ENCODE measurements at places on chromosomes 2 and 18.

- no peak for DNase-seq
These were observed 193.8 kb downstream of the SEPTIN10 start for GRCh38 chr2:109419960-109420370.

DNA sequence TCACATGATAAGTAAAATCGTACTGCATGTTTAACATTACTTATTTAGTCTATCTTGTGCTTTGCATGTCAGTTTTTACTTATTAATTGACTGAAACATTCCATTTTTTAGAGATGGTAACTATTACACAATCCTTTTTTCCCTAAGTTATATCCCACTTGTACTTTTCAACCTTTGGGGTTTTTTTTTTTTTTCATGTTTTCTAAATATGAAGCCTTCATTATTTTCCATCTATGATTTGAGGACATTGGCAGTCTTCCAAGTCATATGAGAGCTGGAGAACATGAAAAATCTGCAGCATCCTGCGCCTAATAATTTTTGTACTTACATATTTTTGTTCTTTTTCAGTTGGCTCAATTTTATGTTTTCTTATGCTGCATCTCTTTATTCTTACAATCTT is 113.9 kb downstream of the MYO1B start:
- no peak for DNase-seq

- DNase-seq: no peak
These were observed 162.3 kb upstream of the TRIB2 start for GRCh38 chr2:12554224-12555011.

DNA sequence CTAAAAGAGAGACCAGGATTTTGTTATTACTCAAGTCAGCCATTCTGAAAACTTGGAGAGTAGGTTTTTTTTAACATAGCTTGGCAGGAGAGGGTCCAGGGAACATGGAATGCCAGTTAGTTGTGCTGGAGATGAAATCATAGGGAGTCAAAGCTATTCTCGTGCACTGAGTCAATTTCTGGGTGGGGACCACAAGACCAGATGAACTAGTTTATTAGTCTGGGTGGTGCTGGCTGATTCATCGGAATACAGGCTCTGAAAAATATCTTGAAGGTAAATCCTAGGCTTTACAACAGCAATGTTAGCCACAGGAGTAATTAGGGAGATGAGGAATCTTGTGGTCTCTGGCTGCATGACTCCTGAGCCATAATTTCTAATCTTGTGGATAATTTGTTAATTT is 921.4 kb downstream of the TRIB2 start:
- no peak for DNase-seq

DNA sequence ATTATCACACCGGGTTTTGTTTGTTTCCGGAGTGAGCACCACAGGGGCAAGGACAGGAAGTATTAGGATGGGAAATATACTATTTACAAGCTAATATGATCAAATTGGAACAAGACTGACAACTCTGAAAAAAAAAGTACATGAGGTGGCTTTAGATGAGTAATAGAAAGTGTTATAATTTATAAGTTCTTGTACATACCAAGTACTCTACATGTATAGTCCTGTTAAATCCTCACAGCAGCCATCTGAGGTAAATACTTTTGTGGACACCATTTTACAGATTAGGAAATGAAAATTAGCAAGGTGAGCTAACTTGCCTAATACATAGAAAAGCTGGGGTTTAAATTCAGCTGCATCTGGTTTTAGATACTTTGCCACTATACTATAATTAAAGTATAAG is 11.2 kb downstream of the FAP start:
- no peak for DNase-seq

- DNase-seq: peak; percentile 61
These were observed 88.4 kb downstream of the PMAIP1 start for GRCh38 chr18:59988098-59988706.

DNA sequence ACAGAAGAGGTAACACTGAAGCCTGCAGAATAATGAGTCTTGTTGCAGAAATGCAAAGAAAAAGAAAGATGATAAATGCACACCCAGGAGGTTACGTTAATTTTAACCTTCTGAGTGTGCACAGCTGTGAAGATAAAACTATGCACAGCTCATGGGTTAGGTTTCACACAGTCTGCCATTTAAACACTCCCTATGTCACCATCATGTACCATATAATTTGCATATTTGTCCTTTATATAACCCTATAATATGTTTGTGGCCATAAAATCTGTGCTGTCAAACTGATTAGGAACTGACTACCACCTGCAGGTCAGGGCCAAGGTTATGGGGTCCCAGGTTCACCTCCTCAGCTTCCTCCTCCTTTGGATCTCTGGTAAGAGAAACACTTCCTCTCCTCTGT is 205.5 kb downstream of the RPIA start:
- DNase-seq: no peak

DNA sequence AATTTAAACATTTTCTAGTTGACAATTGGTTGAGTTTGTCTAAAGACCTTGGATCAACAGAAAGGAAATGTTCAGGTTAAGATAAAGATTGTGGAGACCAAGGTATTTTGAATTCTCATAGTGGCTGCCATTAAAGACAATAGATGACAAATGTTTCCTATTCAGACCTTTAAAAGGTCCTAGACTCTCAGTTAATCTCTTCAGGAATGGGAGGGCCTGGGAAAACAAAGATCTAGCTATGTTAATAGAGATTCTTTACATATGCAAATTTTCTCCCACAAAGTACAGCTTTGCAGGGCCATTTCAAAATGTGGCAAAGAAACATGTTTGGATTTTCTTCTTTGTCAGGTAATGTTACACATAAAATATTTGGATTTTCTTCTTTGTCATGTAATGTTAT is 403.9 kb downstream of the SPAG16 start:
- DNase-seq: no peak

GRCh38 chr2:11729362-11730212 is 16.8 kb upstream of the LPIN1 start:
- no peak for DNase-seq

- no peak for DNase-seq
These were observed 63.5 kb downstream of the CRACDL start for GRCh38 chr2:98872526-98872925.

DNA sequence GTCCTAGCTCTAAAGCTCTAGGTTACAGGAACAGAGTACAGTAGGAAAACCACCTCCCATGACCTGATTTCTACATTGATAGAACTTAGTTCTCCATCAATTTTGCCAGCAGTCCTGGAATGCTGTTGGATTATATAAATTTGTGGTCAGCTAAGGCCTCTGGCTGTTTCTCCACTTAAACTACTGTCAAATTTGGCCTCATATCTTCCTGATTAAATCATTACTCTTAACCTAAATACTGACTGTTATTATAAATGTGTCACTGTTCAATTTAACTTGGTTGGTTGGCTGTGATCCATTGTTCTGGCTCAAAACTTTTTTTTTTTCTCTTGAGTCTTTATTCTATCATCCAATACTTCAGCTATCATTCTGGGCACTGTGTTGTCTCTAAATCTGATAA is 71.2 kb downstream of the TGFA start:
- DNase-seq: no peak

DNA sequence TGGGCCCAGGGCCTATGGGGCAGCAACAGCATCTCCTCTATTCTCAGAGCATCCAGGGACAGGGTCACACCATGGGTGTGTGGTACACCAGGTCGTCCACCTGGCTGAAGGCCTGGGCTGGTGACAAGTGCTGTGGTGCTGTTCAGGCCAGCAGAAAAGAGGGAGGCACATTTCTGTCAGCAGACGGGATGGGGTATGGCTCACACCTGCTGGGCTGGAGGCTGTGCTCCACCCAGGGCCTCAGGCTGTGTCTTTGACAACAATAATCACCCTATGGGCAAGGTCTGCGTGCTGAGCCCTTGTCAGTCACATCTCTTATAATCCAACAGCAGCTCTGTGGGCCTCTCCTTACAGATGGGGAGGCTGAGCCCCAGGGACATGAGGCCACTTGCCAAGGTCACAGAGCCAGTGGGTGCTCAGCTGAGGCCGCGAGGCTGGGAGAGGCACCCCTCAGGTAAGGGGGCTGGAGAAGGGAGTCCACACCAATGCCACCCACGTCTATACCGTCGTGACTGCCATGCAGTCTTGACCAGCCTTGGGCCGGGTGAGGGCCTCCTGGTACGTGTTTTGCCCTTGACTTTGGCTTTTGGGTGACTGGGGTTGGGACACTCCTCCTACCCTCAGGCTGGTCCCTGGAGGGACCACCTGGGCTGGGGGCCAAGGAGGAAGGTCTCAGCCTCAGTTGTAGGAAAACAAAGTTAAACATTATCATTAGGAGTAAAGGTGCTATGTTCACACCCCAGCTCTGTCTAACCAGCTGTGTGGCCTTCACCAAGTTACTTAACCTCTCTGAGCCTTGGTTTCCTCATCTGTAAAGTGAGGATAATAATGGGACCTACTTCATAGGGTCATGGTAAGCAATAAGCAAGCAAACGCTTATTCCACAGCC is 5.6 kb upstream of the HS6ST1 start:
- no peak for DNase-seq

GRCh38 chr2:120654381-120655134 is 81.1 kb upstream of the GLI2 start:
- DNase-seq: no peak

- no peak for DNase-seq
These were observed 141.2 kb upstream of the ST6GAL2 start for GRCh38 chr2:107027205-107027604.

- DNase-seq: no peak
These were observed 235.8 kb upstream of the RAB12 start for GRCh38 chr18:8373486-8373885.

- DNase-seq: no peak
These were observed 560 bp upstream of the SKA1 start for GRCh38 chr18:50374220-50374752.

DNA sequence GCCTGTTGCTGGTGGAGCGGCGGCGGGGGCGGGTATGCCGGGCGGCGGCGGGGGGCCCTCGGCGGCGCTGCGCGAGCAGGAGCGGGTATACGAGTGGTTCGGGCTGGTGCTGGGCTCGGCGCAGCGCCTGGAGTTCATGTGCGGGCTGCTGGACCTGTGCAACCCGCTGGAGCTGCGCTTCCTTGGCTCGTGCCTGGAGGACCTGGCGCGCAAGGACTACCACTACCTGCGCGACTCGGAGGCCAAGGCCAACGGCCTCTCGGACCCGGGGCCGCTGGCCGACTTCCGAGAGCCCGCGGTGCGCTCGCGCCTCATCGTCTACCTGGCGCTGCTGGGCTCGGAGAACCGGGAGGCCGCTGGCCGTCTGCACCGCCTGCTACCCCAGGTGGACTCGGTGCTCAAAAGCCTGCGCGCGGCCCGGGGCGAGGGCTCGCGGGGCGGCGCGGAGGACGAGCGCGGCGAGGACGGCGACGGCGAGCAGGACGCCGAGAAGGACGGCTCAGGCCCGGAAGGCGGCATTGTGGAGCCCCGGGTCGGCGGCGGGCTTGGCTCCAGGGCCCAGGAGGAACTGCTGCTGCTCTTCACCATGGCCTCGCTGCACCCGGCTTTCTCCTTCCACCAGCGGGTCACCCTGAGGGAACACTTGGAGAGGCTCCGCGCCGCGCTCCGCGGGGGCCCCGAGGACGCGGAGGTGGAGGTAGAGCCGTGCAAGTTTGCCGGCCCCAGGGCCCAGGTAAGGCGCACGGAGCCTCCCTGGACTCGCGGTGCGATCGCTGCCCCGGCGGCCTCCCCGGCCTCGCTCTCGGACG is 1.0 kb downstream of the ZCCHC2 start:
- DNase-seq: peak; percentile 48

DNA sequence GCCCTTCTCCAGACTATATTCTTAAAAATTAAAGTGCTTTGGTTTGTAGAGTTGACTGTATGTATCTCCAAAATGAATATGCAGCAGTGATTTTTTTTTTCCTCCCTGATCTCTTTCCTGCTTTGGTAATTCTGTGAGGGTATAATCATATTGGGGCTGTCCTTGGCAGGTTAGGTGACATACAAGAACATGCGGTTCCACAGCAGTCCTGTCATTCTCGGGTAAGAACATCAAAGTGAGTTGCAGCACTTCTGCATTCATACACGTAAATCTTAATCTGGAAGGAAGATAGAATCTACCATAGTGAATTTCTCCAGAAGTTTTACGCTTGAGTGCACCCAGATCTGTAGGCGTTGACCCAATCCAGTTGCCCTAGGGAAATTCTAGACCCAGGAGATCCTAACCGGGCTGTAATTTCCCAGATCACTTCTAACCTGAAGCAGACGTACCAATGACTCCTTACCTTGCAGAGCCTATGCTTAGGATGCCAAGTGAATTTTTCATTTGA is 109.4 kb downstream of the PRPF40A start:
- DNase-seq: no peak

DNA sequence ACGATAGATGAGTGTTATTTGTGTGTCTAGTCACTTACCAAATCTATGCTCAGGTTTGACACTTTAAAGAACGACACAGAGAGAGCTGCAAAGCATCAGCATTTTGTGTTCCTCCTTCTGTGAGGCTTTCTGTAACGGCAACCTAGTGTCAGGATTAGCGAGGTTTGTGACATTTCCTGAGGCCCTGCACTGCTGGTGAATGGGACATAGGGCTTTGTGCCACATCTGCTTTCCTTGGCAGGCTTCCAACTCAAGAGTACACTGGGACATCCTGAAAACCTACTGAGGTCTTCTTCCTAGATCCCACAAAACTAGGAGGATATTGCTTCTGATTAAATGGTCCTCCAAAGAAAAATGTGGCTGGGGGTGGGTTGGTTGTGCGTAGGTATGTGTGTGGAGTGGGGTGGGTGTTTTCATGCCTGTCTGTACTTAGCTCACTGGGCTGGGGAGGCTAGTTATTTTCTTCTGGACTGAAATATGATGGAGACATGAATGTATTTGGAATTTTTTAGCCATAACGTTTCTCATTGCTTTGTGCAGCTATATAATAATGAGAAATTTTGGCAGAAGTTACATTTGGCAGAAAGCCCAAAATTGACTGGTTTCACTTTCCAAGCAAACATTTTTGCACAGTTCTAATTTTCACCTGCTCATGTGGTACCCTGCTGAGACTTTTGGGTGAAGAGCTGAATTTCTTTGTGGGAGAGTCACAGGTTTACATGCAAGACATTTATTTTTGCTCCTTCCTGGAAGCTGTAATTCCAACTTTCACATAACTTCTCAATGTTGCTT is 308.4 kb downstream of the XIRP2 start:
- peak; percentile 20 for DNase-seq

- peak; percentile 82 for DNase-seq
These were observed 484 bp upstream of the DARS1 start for GRCh38 chr2:135985826-135986393.

GRCh38 chr2:164960159-164960558 is 4.8 kb upstream of the SLC38A11 start:
- DNase-seq: no peak

GRCh38 chr18:49656073-49656692 is 94.3 kb downstream of the LIPG start:
- DNase-seq: no peak

All from hematopoietic multipotent progenitor cell treated with erythropoietin and hydrocortisone succinate and interleukin-3 and kit ligand, for 8 days (in vitro differentiated cells).